ENCODE measurements at places on chromosomes 12 and 14. TPM values are rescaled to one million over a fixed set of nuclear protein-coding genes. Genes with fewer than 3 reads are reported as not detected.

GRCh38 chr14:74302634-74303569 lies at the start of gene ABCD4:
Gene ABCD4 (minus strand): TSS chr14:74302934. CDS start chr14:74302912, 22 bp downstream.
- DNase-seq, result no peak

GPR132 gene
- total RNA-seq, result 0.29 TPM

OR8S1 gene
- not detected for total RNA-seq

DNA sequence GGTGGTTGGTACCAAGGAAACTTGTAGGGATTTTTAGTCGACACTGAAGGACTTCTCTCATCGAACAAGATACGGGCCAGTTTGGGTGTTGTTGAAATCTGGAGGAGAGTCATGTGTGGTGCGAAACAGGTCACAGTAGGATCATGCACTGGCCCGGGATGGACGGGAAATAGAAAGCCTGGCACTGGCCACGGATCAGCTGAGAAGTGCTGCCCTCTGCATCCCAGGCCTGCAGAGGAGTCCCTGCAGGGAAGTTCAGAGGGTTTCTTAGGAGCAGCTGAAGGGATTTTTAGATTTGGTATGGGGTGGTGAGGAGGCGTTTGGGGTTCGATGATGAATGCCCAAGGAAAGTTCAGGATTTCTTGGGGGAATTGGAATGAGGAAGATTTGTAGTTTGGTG lies 63.1 kb downstream of the TSPAN9 start:
- DNase-seq, result no peak

DNA sequence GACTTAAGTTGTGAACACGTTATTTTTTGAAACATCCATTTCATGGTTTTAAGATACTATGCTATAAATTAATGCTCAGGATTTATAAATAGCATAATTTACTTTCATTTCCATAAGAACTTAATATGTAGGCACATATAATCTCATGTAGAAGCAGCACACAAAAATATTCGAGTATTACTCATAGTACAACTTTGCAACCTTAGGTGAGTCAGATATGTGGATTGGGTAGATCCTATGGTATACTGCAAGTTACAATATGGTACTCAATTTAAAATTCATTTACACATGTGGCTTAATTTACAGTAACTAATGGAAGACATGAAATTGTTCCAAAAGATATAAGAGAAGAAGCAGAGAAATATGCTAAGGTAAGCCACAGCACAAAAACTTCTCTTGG lies 26.0 kb downstream of the PSMA3 start:
- no peak for DNase-seq

BICDL1 gene
- 7.0 TPM for total RNA-seq

DNA sequence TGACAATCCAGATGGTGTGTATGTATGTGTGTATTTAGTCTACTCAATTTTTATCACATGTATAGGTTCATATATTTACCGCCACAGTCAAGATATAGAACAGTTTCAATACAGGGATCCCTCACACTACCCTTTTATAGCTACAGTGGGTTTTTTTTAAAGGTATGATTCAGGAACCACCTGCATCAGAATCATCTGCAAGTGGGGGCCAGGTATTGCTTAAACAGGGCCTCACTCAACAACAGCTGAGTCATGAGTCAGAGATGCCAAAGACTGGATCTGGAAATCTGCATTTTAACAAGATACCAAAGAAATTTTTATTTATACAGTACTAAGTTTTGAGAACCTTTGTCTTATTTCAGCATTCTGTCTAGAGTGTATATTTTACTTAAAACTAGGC lies 117.6 kb downstream of the SLC35F4 start:
- no peak for DNase-seq

DHRS2 gene
- total RNA-seq, result 0.69 TPM

DNA sequence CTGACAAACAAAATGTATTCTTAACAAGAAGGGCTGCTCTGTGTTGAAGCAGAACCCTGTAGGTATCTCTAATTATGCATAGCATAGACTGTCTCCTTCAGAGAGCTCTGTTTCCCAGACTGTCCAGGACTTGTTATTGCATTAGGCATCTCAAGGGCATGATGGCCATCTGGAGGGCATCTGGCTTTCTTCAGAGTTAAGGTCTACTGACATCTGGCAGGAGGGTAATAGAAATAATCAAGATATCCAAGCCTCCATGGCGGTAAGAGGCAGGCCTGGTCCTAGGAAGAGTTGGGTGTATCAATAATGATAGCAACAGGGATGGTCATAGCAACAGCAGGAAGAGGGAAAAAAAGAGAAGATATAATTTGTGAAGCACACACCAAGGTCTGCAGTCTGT lies 161.2 kb downstream of the TTC8 start:
- DNase-seq, result no peak

- no peak for DNase-seq
These were observed 411 bp upstream of the STYX start for GRCh38 chr14:52729585-52729924.

DNA sequence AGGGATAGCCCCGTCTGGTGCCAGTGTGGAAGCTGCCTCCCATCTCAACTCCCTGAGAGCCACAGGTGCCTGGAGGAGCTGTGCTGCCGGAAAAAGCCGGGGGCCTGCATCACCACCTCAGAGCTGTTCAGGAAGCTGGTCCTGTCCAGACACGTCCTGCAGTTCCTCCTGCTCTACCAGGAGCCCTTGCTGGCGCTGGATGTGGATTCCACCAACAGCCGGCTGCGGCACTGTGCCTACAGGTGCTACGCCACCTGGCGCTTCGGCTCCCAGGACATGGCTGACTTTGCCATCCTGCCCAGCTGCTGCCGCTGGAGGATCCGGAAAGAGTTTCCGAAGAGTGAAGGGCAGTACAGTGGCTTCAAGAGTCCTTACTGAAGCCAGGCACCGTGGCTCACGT lies 25.5 kb upstream of the P2RX4 start:
- no peak for DNase-seq

GRCh38 chr12:19021646-19022045 lies 107.9 kb upstream of the PLEKHA5 start:
- DNase-seq, result no peak

C12orf75 gene
- total RNA-seq, result 650 TPM

DNA sequence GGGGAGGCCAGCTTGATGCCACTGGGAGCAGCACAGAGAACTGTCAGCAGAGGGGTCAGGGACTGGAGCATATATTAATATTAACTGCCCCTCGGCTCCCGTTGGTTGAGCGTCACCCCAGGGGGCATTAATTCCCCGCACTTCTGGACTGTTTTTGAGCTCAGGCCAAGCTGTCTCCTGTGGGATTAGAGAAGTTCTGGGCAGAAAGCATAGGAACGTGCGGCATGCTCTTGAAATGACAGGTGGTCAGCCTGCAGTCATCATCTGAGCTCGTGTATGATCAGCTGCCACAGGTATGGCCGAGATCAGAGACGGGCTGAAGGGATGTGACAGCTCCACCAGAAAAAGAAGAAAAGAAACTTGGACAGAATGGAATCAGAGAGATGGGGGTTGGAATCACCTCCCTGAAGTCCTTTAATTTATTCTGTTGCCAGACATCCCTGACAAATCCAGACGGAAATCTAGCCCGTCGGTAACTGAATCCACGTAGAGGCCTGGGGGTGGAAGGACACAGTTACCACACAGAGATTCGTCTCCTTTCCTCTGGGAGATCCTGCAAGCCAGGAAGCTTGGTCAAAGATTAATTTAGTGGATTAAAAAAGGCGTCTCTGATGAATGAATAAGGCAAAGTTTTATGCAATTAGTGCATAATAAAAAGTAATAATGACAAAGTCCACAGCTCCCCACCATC lies 23.6 kb downstream of the NR1H4 start:
- no peak for DNase-seq

All from epithelial cell of proximal tubule (primary cell).